Occipital lobe (tissue), 3 donors: ENCODE measurements at places on chromosomes 2 and 18.

GRCh38 chr2:238869-239268 lies 25.0 kb downstream of the SH3YL1 start:
- no peak for DNase-seq

- no peak for DNase-seq
Observed at GRCh38 chr18:52409727-52410126, 69.7 kb downstream of the DCC start.

DNA sequence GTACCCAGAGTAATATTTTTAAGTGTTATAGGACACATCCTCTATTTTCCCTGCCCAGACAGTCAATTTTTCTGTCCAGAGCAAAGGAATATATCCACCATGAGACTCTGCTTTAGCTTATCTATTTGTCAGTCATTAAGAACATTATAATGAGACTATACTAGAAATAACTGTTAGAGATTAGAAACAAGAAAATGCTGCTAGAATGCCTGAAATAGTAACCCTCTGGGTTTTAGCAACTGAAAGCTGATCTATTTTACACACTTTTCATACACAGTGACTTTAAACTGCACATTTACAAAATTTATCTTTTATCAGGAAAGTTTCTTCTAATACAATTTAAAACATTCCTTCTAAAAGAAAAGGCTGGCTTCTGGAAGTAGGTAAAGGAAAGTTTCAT lies 39.6 kb downstream of the MBD2 start:
- no peak for DNase-seq

- DNase-seq = no peak
Observed at GRCh38 chr2:123563515-123563914, 461.6 kb upstream of the CNTNAP5 start.

GRCh38 chr2:69620870-69621269 lies 22.7 kb downstream of the AAK1 start:
- no peak for DNase-seq

- peak; percentile 3 for DNase-seq
Observed at GRCh38 chr18:8339952-8340351, 269.3 kb upstream of the RAB12 start.

DNA sequence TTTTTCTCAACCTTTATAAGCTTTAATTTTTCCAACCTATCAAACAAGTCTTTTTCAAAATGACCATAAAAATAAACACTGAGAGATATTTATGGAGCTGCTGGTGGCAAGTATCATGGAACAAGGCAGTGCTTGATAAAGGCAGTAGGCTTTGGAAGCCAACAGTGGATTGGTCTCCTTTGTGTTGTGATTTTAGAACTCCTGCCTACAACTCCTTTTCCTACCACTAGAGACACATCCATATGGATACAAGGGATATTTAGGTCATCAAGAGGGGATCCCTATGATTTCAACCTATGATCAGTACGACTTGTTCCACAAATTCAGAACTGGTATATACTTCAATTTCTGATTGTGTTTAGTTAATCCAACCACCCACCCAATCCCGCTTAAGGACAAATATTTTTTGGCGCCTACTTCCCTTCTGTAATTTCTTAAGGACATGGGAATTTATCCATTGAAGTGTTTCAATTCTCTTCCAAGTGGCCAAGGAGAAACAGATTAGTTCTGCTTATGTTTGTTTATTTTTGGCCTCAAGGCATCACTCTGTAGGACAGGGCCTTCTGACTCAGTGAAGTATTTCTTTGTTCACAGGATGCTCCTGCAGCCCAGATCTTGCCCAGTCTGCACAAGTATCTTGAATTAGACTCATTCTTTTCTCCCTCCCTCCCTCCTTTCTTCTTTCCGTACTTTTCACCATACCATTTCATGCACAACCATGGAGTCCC lies 2119.6 kb upstream of the PIK3C3 start:
- DNase-seq = no peak

DNA sequence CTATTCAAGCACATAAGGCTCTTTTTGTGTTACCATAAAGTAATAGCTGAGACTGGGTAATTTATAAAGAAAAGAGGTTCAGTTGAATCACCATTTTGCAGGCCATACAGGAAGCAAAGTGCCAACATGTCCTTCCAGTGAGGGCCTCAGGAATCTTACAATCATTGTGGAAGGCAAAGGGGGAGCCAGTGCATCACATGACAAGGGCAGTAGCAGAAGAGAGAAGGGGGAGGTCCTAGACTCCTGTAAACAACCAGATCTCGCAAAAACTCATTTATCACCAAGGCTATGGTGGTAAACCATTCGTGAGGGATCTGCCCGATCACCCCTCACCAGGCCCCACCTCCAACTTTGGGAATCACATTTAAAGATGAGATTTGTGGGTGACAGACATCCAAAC lies 16.7 kb downstream of the DSG4 start:
- DNase-seq = no peak

DNA sequence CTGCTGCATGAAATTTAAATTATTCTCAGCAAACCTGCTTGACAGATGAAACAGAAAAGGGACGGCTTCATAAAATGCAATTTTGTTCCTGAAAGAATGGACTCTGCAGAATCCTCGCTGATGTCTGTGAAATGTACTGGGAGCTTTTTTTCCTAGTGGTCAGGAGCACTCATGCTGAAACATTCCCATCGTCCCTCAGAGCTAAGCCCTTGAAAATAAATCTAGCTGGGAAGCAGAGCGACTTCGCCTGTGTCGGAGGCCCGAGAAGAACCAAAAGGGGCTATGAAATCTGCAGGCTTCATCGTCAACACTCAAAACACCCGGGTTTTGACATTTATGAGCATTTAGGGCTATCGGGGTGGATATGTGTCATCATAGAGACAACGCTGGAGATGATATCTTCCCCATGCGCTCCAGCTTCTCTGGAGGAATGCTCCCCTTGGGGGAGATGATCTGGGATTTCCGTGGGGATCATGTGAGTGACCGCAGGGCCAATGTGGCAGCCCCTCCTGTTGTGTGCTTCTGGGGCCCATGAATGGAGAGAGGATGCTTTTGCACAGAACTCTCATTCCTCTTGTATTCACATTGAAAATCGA lies 182.3 kb downstream of the KLHL29 start:
- DNase-seq = no peak

DNA sequence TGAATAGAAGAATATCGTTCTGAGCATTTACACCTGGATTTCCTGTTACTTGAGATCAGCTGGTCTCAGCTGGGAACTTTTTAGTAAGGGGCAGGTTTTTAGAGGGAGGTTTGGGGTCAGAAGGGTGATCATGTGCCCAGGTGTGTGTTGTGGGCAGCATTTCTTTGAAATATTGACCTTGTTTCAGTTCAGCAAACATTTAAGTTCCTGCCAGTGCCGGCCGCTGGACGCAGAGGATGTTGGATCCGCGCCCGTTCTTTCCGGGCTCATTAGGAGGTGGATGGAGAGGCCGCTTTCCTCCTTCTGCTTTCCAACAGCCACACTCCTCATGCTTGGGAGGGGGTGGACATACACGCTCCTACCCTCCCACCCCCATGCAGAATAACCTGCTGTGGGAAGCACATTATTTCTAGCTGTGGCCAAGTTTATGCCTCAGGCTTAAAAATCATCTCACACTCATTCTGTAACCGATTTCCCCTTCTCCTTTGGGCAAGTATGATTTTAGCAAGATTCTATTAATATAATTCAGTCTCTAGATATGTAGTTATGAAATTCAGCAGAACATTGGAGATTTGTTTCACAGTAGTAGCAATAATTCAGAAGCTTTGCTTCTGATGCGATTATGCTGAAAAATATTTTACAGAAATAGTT lies 131.4 kb downstream of the ZNF236 start:
- no peak for DNase-seq

- no peak for DNase-seq
Observed at GRCh38 chr2:229348128-229348527, 77.0 kb upstream of the PID1 start.

- no peak for DNase-seq
Observed at GRCh38 chr18:78780719-78781600, 198.7 kb upstream of the SALL3 start.

DNA sequence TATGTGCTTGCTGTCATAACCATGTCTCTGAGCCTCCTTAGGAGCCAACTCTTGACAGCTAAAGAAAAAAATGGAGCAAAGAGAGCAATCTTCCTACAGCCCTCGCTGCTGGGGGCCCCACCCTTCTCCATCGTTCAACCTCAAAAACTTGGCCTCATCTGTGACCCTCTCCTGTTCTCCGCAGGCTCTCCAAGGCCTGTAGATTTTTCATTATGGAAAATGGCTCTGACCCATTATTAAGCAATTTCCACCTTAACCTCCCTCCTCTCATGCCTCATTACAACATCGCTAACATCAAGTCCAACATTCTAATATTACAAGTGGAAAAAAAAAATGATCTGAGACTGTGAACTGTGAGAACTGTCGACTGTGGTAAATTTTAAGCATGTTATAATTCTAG lies 98.7 kb downstream of the SLC8A1 start:
- DNase-seq = no peak

DNA sequence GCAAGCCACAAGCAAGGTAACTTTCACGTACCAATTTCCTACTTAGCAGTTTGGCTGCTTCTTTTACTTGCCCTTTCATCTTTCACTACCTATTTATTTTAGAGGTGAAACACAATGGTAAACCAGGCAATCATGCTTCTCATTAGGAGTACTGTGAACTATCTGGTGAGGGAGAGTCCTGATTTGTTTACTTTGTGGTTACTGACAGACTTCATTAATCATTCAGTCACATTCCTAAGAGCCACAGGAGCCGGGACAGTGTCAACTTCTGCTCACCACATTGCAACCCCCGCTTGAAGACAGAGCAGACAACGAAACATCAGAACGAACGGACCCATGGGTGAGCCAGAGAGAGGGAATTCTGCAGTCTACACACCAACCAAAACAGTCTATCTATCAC lies 28.8 kb downstream of the TUBB6 start:
- no peak for DNase-seq

- no peak for DNase-seq
Observed at GRCh38 chr2:182784777-182785176, 68.7 kb downstream of the DNAJC10 start.

GRCh38 chr2:219198974-219199373 lies 7.6 kb upstream of the ZFAND2B start:
- DNase-seq = no peak

- no peak for DNase-seq
Observed at GRCh38 chr18:49970319-49970718, 157.0 kb upstream of the ACAA2 start.

- no peak for DNase-seq
Observed at GRCh38 chr18:65610939-65611338, 139.9 kb upstream of the CDH7 start.

DNA sequence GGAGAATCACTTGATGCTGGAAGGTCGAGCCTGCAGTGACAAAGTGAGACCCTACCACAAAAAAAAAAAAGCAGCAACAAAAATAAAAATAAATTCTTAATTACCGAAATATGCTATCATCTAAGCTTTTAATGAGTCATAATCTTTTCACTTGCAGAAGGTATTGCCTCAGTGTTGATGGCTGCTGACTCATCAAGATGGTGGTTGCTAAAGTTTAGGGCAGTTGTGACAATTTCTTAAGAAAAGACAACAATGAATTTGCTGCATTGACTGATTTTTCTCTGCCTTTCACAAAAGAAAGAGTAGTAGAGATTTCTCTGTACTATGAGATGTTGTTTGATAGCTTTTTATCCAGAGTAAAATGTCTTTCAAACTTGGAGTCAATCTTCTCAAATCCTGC lies 1809.0 kb downstream of the SUCLG1 start:
- no peak for DNase-seq

GRCh38 chr2:238003234-238004031 lies 36.6 kb downstream of the UBE2F start:
- no peak for DNase-seq

- DNase-seq = no peak
Observed at GRCh38 chr2:120701499-120701898, 34.2 kb upstream of the GLI2 start.

DNA sequence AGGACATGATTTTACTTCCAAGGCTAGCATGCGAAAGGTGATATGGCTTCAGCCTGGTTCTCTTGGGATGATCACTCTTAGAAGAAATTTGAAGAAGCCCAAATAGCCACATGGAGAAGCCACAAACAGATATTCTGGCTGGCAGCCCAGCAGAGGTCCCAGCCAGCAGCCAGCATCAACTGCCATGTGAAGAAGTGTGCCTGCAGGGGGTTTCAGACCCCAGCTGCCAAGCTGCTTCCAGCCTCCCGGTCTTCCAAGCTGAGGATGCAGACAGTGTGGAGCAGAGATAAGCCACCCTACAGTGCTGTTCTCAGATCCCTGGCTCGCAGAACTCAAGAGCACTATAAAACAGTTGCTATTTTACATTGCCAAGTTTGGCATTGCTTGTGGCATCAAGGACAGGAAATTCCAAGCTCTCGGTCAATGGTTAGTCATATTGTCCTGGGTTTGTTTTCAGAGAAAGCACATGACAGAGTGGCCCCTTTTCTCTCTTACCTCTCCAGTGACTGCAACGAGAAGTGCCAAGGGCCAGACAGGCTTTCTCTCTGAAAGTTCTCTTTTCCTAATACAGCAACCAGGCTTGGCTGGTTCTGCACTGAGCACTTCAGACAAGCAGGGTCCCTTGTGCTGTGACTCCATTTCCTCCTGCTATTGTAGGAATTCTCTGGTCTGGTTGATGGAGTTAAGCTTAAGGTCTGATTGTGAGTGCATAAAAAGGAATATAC lies 223.7 kb downstream of the ANKRD30B start:
- no peak for DNase-seq

DNA sequence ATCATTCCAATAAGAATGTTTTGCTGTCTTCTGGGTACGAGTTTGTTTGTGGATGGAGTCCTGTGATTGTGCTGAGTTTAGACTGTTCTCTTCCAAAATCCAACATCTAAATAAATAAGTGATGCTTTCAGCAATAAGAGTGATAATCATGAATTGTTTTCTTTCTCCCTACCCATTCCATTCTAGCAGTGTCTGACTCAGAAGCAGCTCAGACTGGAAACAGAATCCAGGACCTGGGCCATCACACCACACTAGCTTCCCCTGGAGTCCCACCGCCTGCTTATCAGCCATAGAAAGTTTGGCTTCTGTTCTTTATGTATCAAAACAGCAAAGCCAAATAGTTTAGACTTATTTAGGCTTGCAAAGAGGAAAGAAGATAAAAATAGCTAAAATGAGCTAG lies 76.4 kb upstream of the CNGA3 start:
- no peak for DNase-seq

GRCh38 chr2:65937379-65938160 lies 497.4 kb upstream of the MEIS1 start:
- DNase-seq = no peak

DNA sequence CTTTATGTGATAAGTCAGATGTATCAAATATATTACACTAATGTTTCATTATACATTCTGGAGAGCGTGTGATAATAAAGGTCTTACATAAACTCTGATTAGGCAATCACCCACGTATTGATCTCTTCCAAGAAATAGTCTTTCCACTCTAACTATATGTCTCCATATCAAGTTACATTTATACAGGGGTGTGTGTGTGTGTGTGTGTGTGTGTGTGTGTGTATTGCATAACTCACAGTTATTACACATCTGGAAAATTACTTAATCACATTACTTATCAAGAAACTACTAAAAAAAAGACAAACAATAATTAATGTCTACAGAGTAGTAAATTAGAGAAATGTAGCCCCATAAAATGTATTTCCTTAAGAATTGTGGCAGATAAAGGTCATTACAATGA lies 339.8 kb downstream of the CDH19 start:
- DNase-seq = no peak

GRCh38 chr2:98543842-98544241 lies 64.5 kb downstream of the COA5 start:
- no peak for DNase-seq

- DNase-seq = no peak
Observed at GRCh38 chr2:238570926-238571325, 144.2 kb downstream of the ASB1 start.
